ENCODE measurements at places on chromosomes 7 and 10. TPM values are rescaled to one million over a fixed set of nuclear protein-coding genes. Genes with fewer than 3 reads are reported as not detected.
A peak's percentile ranks its signal among the peaks of the same experiment; 100 is the strongest.

The PNLIP gene
- not detected for total RNA-seq

The CRYGN gene
- 1.2 TPM for total RNA-seq

GRCh38 chr7:98879198-98879978 is 1.1 kb downstream of the TRRAP start:
- peak; percentile 48 for DNase-seq

GRCh38 chr7:66957595-66958290 is 36.7 kb downstream of the TMEM248 start:
- DNase-seq = no peak

DNA sequence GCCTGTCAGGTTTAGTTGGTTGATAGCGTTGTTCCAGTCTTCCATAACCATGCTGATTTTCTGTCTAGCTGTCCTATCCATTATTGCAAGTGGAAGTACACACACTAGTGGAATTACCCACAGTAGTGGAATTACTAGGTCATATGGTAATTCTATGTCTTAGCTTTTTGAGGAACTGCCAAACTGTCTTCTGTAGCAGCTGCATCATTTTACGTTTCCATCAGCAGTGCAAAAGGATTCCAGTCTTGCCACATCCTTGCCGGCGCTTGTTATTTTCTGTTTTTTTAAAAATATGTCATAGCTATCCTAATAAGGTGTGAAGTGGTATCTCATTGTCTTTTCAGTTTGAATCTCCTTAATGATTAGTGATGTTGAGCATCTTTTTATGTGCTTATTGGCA is 17.2 kb upstream of the RHBDD2 start:
- no peak for DNase-seq

- no peak for DNase-seq
Observed at GRCh38 chr7:27166531-27167505, 1.5 kb upstream of the HOXA9 start.

The PRPS1L1 gene
- not detected for total RNA-seq

The FAM25G gene
- not detected for total RNA-seq
